ENCODE measurements at places on chromosomes 4 and X.
A peak's percentile ranks its signal among the peaks of the same experiment; 100 is the strongest.

GRCh38 chr4:25494166-25494565, 117.1 kb downstream of the ANAPC4 start:
- no peak for DNase-seq

DNA sequence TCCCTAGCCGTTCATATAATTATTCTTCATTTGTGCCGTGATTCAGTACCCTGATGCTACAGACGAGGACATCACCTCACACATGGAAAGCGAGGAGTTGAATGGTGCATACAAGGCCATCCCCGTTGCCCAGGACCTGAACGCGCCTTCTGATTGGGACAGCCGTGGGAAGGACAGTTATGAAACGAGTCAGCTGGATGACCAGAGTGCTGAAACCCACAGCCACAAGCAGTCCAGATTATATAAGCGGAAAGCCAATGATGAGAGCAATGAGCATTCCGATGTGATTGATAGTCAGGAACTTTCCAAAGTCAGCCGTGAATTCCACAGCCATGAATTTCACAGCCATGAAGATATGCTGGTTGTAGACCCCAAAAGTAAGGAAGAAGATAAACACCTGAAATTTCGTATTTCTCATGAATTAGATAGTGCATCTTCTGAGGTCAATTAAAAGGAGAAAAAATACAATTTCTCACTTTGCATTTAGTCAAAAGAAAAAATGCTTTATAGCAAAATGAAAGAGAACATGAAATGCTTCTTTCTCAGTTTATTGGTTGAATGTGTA, 7.0 kb downstream of the SPP1 start:
- no peak for DNase-seq

DNA sequence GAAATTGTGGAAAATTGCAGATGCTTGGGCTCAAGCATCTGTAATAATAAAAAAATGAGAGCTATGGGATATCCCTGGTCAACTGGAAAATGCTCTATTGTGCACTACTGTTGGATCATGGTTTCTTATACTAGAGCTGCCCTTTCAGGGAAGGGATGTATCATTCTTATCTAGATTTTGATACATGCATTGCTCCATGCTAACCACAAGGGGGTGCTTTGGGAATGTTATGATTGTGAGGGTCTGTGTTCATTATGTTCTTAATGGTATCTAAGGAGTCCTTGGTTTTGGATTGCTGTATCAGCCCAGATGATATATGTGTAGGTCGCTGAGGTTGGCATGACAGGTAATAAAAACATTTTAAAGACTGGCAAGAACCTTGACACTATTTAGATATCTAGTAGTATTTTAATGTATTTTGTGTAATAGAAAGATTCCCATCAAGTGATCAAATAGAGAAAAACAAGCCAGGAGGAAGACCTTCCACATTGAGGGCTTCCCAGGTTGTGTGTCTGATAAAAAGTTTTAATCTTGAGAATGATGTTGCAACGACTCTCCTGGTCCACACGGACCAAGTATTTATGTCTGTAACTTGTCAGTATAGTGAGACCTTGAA, 49.2 kb upstream of the TLR2 start:
- no peak for DNase-seq

- DNase-seq, result no peak
Measured at GRCh38 chr4:74559853-74560252, 114.9 kb downstream of the AREG start.

DNA sequence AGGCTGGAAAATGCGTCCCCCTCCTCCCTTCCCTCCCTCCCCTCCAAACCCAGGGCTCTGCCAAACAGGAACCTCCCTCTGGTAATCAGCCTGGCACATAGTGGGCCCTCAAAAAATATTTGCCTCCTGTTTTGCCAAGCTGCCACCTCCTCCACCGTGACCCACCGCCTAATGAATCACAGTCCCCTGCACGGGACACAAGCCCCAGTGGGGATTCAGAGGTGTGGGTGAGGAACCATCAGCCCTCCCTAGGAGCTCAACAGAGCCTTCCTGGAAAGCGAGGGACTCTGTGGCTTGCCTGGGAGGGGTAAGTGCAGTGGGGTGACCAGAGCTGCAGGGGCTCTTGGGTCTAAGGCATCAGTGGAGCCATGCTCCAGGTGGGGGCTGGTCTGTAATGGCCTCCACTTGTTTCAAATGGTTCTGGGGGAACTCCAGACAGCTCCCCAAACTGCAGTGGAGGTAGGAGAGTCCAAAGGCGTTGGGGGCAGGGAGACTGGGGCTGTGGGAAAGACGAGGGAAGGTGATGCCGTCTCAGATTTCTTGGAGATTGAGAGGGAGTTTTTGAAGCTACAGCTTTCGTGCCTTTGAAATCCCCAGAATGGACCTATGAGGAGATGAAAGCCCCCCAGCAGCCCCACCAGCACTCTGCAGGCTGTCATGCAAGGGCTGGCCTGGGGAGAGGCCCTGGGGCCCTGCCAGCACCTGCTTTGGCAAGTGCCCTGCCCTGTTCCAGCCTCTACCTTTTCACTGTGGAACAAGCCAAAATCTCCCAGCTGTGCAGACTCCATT, 1.0 kb upstream of the PPP2R2C start:
- DNase-seq, result no peak

GRCh38 chr4:65018313-65018712, 609.1 kb upstream of the TECRL start:
- DNase-seq, result no peak

- DNase-seq, result no peak
Measured at GRCh38 chrX:69279234-69279633, 114.0 kb upstream of the PJA1 start.

DNA sequence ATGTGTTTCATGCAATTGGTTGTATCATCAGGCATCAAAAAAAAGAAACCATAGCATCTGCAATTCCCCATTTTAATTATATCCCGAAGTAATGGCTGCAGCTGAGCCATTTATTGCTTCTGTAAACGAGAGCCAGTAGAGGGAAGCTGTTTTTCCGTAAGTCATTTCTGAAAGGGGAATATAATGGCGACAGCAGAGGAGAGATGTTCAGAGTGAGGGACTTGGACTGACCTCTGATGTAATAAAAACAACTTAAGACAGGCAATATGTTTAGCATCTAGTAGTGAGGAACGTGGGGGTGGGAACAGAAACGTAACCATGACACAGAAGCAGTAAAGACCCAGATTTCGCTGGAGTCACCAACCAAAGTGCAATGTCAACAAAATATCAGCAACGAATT, 31.5 kb upstream of the NAA11 start:
- no peak for DNase-seq

DNA sequence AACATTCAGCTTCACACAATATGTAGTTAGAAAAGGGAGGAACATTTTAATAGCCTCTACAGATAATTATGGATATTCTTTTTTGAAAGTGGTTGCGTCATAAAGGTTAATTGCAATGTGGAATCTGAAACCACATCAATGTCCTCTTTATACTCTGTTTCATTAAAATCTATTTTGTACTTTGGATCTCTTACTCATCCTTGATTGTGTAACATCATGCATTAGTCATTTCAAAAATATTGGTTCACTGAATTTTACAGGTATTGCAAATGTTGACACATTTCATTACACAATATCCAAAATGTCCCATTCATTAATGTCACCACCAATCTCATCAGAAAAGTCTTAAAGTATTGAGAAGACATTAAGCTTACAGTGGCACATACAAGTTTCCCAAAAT, 62.7 kb upstream of the USP9X start:
- no peak for DNase-seq

DNA sequence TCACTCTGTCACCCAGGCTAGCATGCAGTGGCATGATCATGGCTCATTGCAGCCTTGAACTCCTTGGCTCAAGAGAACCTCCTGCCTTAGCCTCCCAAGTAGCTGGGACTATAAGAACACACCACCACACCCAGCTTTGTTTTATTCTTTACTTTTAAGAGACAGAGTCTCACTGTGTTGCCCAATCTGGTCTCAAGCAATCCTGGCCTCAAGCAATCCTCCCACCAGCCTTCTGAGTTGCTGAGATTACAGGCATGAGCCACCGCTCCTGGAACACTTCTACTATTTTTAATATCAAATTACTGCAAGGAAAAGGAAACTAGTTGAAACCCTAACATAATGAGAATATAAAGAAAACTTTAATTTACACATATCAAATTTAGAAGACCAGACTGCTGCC, 85.4 kb downstream of the FAM13A start:
- no peak for DNase-seq

DNA sequence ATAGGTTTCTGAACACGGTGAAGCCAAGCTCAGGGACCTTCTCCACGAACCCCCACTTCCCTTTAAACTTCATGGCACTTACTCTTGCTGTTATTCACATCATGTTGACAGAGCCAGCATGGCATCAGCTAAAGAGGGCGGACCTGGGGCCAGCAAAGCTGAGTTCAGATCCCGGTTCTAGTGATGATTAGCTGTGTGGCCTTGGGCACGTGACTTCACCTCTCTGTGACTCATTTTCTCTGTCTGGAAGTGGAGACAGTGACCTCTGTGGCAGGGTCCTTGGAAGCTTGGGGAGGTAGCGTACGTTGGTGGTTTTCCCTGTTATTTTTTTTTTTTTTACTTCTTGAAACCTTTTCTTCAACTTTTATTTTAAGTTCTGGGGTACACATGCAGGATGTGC, 13.4 kb downstream of the EVC start:
- DNase-seq, result no peak

DNA sequence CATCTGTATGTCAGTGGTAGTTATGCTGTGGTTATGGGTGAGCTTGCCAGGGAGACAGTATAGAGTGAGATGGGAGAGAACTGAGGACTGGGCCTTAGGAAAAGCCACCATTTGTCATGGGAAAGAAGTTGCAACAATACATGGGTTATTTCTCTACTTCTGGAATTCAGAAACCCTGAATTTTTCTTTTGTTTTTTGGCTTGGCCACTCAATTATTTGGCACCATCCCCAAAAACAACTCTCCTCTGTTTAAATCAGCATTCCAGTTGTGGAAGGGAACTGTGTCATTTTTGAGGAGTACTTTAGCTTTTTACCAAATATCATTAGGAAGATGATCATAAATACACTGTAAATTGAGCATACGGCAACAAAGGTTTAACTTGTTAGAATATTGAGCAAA, 41.1 kb upstream of the ACSL4 start:
- DNase-seq, result no peak

- no peak for DNase-seq
Measured at GRCh38 chr4:80184825-80185756, 12.2 kb upstream of the PRDM8 start.

DNA sequence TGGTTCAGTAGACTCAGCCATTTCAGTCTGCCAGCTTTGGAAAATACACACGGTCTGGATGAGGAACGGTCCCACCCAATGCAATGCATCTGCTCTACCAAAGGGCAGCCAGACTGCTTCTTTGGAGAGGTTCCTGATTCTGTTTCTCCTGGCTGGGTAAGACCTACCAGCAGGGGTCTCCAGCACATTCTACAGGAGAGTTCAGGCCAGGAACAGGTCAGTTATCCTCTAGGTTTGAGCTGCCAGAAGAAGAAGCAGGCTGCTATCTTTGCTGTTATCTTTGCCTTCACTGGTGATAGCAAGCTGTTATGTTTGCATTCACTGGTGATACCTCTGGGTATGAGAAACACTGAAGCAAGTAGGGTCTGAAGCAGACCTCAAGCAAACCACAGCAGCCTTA, 45.5 kb upstream of the PBDC1 start:
- no peak for DNase-seq

DNA sequence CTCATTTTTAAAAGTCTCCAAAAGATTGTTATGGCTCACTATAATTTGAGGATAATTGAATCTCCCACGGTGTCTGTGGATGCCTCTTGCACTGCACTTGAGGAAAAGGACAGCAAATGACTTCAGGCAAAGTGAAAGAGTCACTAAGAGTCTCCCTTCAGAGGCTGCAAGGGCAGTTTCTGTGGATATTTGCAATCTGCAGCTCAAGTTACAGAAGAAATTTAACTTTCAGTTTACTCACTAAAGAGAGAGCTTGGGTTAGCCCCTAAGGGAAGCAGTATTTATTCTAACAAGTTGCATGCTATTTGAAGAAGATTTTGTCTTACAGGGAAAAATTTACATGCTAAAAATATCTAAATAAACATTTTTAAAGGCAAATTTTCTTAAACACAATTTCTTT, 912.0 kb upstream of the TENM3 start:
- no peak for DNase-seq

DNA sequence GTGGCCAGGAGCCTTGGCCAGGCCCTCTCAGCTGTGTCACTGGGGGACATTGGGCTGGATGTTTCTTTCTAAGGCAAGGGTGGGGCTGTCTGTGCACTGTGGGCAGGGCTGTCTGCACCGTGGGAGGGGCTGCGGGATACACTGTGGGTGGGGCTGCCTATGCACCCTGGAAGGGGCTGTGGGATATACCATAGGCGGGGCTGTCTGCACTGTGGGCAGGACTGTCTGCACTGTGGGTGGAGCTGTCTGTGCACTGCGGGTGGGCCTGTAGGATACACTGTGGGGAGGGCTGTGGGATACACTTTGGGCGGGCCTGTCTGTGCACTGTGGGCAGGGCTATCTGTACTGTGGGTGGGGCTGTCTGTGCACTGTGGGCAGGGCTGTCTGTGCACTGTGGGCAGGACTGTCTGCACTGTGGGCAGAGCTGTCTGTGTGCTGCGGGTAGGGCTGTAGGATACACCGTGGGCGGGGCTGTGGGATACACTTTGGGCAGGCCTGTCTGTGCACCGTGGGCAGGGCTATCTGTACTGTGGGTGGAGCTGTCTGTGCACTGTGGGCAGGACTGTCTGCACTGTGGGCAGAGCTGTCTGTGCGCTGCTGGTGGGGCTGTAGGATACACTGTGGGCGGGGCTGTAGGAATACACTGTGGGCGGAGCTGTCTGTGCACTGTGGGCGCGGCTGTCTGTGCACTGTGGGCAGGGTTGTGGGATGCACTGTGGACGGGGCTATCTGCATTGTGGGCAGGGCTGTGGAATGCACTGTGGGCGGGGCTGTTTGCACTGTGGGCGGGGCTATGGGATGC, 31.1 kb downstream of the ACOX3 start:
- peak; percentile 63 for DNase-seq

- DNase-seq, result no peak
Measured at GRCh38 chrX:17242470-17242869, 132.5 kb upstream of the NHS start.

DNA sequence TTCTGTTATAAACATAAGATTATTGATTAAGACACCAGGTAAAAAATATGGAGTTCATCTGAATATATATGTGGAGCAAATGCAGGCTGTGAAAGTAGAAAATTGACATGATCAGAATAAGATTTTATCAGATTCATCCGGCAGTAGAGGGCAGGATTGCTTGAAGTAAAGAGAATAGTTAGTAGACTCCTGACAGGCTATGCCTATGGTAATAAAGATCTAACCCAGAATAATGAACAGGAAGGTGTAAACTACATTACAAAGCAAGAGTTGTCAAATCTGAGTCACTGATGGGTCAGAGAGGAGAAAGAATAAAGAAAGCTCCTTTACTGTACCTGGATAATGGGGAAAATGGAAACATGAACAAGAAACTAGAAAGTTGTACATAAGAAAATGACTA, 20.8 kb upstream of the TMEM184C start:
- no peak for DNase-seq

DNA sequence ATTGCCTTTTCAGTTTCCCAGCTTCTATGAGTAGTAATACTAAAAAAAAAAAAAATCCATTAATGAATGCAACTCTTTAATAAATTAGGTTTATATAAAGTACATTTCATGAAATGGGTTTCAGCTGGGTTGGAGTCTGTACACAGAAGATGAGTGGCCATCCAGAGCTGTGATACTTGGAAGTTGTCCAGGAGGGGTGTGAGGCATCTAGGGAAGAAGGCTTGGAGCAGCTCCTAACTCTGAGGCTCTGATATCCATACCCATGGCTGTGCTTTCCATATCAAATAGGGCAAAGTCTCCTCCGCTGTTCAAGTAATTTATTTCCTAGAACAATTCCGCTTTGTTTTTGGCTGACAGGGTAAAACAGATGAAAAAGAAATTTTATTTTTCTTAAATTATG, 423.3 kb upstream of the TENM3 start:
- DNase-seq, result no peak

- DNase-seq, result no peak
Measured at GRCh38 chr4:6824071-6824470, 41.5 kb downstream of the KIAA0232 start.
